Fibroblast of the aortic adventitia (primary cell): ENCODE measurements at places on chromosomes 5 and 9.

DNA sequence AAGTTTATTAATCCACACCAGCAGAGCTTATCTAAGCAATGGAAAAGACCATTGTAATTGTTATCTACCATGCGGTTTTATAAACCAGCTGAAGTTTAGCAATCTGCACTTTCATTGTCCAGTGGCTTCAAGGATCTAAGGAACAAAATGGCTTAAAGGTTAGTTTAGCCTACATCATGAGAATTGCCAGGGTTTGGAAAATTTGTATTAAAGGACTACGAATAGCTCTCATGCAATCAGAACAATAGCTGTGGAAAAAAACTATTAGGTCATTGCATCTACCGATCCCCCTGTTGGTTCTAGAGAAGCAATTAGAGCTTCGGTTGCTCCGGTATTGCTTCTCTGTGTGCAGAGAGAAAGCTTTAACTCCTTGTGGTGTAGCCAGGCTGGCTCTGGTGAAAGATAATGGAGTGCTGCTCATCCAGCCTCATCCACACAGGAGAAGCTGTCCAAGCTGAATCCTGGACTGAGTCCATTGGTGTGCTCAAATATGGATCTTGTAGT is 86.3 kb upstream of the SLC12A2 start:
- DNase-seq = peak; percentile 92

- peak; percentile 75 for DNase-seq
Observed at GRCh38 chr5:157431544-157432200, 28.3 kb upstream of the NIPAL4 start.

DNA sequence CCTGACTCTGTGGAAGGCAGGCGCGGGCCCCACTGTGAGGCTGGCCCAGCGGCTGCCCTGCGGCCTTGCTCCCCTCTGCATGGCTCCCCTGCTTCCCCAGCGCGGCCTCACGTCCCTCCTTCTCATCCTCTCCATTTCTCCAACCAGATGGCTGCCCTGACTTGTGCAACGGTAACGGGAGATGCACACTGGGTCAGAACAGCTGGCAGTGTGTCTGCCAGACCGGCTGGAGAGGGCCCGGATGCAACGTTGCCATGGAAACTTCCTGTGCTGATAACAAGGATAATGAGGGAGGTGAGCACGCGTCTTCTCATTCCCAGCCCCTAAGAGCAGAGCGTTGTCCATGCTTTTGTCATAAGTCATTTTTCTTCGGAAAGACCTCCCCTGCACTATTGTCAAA is 129.0 kb upstream of the WWC1 start:
- DNase-seq = no peak

DNA sequence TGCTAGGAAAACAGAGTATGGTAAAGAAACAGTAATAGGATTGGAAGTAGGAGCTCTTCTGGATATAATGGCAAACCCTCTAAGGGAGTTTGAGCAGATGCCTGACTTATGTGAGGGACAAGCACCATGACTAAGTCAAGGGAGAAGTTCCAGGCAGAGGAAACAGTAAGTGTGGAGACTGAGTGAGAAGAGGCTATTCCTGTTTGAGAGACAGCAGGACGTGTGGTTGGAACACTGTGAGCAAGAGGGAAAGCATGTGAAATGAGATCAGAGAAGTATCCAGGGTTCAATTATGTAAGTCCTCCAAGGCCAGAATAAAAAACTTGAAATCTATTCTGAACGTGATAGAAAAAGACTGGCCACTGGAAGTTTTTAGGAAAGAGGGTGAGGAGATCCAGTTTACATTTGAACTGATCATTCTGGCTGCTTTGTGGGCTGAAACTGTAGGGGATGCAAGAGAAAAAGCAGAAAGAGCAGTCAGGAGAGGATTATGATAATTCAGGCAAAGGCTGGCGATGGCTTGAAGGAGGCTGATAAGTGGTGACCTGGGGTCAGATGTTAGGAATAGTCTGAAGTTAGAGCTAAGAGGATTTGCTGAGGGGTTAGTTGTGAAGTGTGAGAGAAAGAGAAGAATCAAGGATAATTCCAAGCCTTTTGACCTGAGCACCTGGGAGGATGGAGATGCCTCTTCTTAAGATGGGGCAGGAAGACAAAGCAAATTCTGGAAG is 19.2 kb downstream of the DMAC1 start:
- peak; percentile 32 for DNase-seq

DNA sequence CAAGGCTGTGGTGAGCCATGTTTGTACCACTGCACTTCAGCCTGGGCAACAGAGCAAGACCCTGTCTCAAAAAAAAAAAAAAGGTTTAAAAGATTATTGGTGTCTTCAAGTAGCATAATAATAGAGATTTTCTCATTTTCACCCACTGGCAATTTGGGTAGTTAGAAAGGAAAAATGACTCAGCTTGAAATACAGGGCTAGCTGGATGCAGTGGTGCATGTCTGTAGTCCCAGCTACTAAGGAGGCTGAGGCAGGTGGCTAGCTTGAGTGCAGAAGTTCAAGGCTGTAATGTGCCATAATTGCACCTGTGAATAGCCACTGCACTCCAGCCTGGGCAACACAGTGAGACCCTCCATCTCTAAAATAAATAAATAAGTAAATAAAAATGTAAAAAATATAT is 111.1 kb downstream of the ARRDC3 start:
- DNase-seq = no peak

DNA sequence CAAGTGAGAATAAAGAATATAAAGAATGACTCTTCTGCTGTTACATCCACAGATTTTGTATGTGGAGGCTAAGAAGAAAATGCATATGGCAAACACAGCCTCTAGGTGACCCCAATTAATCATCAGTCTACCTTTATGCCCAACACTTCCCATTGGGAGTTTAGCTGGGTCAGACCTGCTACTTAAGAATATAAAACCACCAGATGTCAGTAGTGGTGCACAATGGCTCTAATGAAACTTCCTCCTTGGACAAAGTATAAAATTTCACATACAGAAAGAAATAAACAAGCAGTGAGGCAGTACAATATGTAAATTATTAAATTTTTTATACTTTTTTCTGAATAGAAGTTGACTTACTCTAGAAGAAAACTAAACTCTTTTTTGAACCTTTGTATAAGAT is 539.9 kb downstream of the BRINP1 start:
- no peak for DNase-seq

- no peak for DNase-seq
Observed at GRCh38 chr5:50352382-50352781, 88.7 kb downstream of the EMB start.

DNA sequence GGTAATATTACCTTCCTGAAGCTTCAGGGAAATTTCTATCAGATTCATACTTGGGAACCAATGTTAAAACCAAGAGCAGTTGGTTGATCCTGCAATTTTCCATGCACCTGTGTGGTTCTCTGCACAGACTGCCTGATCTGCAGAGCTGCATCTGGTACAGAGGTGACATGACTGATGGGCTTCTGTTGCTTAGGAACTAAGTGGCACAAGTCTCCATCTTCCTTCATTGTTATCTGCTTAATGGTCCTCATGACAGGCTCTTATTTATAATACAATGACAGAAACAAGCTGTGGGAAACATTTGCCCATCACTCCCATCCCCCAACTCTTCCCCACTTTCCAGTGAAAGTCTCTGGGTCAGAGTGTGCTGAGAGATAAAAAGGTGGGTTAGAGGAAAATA is 799.1 kb downstream of the TAF11L14 start:
- DNase-seq = no peak

GRCh38 chr9:90900130-90900529 is 98.5 kb downstream of the SYK start:
- DNase-seq = peak; percentile 12

DNA sequence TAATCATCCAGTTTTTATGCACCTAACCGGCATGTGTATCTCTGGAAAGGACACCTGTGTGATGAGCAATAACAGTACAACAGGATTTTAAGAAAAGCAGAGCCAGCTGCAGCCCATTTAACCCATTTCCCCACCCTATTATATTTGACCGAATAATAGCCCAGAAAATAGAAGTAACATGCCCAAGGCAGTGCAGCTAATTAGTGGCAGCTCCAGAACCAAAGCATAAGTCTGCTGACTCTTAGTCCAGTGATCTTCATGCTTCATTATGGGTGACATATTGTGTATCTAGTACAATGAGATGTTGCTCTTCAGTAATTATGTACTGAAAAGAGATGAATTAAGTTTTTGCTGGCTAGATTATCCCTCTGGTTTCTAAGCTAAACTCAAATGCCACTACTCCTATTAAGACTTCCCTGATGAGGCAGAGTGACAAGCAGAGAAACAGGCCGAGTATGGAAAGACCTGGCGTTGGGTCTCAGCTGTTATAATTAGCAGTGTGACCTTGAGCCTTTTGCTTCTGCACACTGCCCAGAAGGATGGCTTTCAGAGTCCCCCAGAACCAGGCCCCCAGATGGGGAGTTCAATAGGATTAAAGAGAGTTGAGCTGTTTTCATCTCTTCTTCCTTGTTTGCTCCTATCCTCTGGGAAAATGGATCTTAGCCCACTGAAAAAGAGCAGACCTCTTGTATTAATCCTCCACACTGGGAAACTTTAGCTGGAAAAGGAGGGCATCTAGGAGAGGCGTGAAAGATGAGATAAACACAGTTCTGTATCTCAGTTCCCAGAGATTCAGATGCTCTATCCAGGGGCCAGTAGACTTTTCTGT is 10.8 kb upstream of the C1QTNF3 start:
- no peak for DNase-seq

- DNase-seq = no peak
Observed at GRCh38 chr5:179883163-179883562, 24.5 kb downstream of the TBC1D9B start.
